ENCODE measurements at places on chromosomes 7 and 10.

GRCh38 chr7:157136372-157136771 is 2.4 kb upstream of the UBE3C start:
- peaks cover 13% of the 10 kb centered on the region for H3K36me3 ChIP-seq
- H3K4me1 ChIP-seq, result peaks cover 17% of the 10 kb centered on the region
- no peak overlapping the region for H3K4me3 ChIP-seq
- H3K27ac ChIP-seq, result peak overlapping the region; percentile 15
- H3K27me3 ChIP-seq, result no peaks in the 10 kb centered on the region

DNA sequence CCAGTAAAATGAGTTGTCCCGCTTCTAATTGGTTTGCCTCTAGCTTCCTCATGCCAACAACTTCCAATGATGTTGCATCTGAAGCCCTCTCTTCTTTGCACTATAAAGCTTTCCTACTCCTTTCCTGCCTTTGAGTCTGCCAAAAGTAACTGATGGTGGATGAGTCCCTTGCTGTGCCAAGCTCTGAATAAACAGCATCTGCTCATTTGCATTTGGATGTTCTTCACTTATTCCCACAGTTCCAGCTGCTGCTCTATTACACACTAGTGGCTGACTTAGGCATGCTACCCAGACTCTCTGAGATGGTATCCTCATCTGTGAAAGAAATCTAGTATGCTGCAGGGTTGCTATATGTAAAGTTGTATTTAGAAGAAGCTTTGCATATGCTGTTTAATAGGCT is 24.9 kb downstream of the SFR1 start:
- no peaks in the 10 kb centered on the region for H3K27me3 ChIP-seq

DNA sequence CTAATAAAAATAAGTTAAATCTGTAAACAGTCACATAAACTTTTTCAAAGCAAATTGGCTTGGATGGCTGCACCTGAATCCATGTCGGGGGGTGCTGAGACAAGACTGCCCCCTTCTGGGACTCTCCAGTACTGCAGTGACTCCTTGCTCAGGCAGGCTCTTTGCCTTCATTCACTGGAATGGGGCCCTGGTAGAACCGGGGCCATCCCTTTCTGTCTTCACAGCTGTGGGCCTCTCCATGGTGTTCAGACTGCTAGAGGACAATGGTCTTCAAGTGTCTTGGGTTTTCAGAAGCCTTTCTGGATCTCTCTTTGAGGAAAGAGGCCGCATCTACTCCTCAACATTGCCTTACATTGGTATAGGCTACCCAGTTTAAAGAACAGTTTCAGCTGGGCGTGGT is 16.1 kb upstream of the IMPDH1 start:
- H3K27me3 ChIP-seq, result no peaks in the 10 kb centered on the region
- H3K4me3 ChIP-seq, result no peak overlapping the region
- H3K27ac ChIP-seq, result no peak overlapping the region
- H3K36me3 ChIP-seq, result no peaks in the 10 kb centered on the region
- DNase-seq, result peak; percentile 91
- peaks cover 2% of the 10 kb centered on the region for H3K4me1 ChIP-seq

DNA sequence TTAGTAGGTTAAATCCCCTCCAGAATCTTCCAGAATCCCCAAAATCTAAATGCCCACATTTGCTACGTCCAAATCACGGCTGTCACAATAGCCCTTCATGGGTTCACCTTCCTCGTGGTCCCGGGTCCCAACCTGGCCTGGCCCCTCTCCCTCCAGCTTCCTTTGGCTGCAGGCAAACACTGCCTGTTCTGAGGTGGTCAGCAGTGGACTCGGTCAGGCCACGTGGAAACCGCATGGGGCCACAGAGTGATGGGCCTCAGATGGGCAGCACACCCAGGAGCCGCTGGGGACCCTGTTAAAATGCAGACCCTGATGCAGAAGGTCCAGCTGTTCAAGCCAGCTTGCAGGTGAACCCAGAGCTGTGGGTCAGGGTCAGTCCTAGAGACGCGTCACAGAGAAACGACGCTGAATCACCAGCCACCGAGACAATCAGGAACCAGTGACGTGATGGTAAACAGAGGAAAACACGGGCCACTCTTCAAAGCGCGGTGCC is 588.6 kb downstream of the DNAJB6 start:
- H3K27me3 ChIP-seq, result peaks cover 4% of the 10 kb centered on the region

DNA sequence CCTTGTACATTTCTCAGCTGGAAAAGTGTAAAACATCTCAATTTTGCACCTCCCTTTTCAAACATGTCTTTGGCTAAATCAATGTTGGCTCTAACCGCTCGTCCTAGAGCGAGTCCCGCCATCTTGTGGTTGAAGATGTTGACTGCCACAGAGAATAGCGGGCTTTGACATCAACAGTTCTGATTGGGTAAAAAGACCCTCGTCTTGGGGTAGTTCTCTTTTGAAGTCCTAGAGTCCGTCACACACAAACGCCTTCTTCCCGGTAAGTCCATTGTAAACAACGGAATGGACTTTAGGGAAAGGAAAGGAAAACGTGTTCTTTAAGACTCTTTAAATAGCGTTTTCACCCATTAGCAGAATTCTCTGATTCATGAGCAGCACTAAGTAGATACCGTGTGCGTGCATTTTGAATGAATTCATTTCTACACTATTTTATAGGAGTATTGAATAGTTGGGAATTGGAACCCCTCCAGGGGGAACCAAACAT is 452 bp upstream of the RPP30 start:
- peak; percentile 57 for DNase-seq
- peaks cover 11% of the 10 kb centered on the region for H3K27me3 ChIP-seq
- peak overlapping the region; percentile 95 for H3K27ac ChIP-seq
- peaks cover 25% of the 10 kb centered on the region for H3K4me1 ChIP-seq

DNA sequence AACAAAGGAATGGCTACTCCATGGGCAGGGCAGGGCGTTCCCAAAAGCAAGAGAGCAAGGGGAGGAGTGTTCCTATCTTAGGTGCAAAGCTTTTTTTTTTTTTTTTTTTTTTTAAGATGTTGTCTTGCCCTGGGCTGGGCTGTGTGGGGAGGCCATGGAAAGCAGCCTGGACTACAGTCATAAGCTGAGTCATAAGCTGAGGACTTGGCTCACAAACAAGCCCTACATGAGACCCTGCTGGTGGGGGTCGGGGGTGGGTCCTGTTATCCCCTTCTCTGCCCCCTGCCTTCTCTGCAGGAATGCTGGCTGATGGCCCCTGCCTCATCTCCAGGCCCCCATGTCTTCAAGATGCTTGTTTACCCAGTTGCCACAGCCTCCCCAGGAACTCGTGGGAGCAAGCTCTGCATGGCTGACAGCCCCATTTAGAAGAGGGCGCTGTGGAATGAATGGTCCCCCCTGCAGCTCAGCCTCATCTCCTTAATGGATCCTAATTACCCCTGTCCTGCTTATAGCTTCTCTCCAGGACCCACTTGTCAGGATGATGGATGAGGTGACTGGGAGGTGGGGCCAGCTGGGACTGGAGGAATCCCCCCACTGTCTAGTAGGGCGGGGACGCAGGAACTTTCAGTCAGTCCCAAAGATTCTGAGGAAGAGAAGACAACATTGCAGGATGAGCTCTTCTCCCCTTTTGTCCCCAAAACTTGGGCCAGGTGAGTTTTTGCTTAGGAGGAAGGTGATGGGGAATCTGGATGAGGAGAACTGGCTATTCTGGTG is 340.8 kb upstream of the PODXL start:
- peak overlapping the region; percentile 25 for H3K4me3 ChIP-seq
- H3K27ac ChIP-seq, result peak overlapping the region; percentile 89
- peaks cover 31% of the 10 kb centered on the region for H3K4me1 ChIP-seq

DNA sequence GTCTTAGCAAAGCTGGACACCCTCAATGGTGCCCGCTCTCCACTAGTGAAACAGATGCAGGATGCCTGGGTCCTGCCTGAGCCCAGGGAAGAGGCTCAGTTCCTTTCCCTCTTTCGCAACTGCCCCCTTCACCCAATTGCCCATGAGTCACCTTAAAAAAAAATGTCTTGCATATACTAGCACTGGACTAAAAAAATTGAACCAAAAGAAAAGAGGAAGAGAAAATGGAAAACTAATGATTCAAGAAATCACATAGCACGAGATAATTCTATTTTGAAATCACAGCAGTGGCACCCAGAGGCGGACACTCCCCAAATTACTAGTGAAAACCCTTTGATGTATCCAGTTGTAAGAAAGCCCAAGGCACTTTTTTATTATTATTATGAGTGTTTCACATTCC is 972.5 kb downstream of the LRMDA start:
- H3K27me3 ChIP-seq, result peaks cover 4% of the 10 kb centered on the region
- no peak overlapping the region for H3K4me3 ChIP-seq
- H3K36me3 ChIP-seq, result peaks cover 13% of the 10 kb centered on the region
- no peak for DNase-seq

- H3K36me3 ChIP-seq, result peaks cover 57% of the 10 kb centered on the region
- H3K4me3 ChIP-seq, result no peak overlapping the region
- H3K4me1 ChIP-seq, result no peaks in the 10 kb centered on the region
Measured at GRCh38 chr10:73763343-73763742, 18.5 kb upstream of the CHCHD1 start.

DNA sequence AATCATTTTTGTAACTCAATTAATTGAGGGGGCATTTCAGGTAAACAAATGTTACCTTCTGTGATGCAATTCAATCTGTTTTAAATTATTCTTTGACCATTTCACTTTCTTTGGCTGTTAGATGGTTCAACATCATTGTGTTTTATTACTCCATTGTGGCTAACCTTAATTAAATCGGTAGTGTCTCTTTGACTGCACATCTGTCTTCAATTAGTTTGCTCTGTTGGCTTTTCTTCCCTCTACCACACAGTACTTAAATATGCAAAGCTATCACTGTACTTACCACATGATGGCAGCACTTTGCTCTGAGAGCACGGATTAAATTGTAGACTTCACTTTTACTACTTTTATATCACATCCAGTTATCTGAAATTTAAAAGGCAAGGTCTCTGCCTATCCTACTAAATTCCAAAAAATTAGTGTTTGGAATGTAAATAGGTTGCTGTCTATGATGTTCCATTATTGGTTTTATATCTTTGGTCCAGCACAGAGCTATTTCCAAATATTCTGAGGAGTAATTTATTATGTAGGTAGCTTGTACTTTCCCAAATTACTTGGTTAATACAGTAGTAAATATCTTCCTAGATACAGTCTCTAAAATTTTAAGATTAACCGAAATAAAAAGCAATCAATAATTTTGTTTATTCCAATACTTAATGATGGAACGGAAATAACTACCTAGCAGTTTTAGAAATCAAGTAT is 352.0 kb downstream of the PCLO start:
- H3K36me3 ChIP-seq, result no peaks in the 10 kb centered on the region
- peaks cover 12% of the 10 kb centered on the region for H3K4me1 ChIP-seq
- no peak overlapping the region for H3K4me3 ChIP-seq

- peak overlapping the region; percentile 93 for H3K4me3 ChIP-seq
- no peak for DNase-seq
- peaks cover 27% of the 10 kb centered on the region for H3K4me1 ChIP-seq
Measured at GRCh38 chr7:108455551-108455997, 662 bp downstream of the NRCAM start.

- H3K27ac ChIP-seq, result no peak overlapping the region
- H3K4me1 ChIP-seq, result peaks cover 30% of the 10 kb centered on the region
- no peak overlapping the region for H3K4me3 ChIP-seq
- H3K27me3 ChIP-seq, result no peaks in the 10 kb centered on the region
Measured at GRCh38 chr7:54112567-54112966, 429.6 kb upstream of the VSTM2A start.

DNA sequence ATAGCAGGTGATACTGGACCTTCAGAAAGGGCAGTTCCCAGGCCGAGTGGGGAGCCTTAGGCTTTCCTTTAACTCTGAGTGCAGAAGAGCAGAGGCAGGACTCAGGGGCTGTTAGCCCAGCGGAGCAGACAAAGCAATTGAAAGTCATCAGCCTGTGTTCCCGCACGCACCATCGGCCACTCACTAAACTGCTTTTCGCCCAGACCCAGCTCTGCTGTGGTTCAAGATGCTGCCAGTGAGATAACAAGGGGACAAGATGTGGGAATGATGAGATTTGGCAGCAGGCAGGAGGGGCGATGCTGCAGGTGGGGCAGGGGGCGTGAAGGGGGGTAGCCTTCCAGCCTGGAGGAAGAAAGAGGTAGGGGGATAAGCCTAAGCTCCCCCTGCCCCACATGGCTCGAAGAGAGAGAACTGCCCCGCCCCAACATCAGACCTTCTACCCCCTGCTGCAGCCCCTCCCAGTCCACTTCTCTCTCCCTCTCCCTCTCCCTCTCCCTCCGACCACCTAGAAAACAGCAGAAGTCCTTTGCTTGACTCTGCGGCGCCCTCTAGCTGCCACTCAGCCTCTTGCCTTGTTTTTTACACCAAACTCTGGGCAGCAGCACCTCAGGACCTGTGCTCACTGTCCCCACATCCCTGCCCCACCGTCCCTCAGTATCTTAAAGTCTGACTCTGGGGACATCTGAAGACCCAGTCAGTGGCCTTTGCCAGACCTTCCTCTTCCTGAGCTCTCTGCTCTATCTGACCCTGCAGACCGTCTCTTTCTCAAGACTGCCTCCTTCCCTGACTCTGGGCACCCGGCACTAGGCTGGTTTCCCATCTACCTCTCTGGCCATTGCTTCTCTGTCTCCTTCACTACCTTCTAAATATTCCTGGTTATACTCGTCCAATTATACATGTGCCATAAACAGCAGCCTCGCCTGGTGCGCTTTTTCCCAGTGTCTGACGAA is 110.5 kb downstream of the C10orf105 start:
- H3K27me3 ChIP-seq, result no peaks in the 10 kb centered on the region
- H3K36me3 ChIP-seq, result no peaks in the 10 kb centered on the region
- H3K27ac ChIP-seq, result no peak overlapping the region
- no peak overlapping the region for H3K4me3 ChIP-seq
- H3K4me1 ChIP-seq, result peaks cover 53% of the 10 kb centered on the region

GRCh38 chr10:110861930-110862649 is 9.6 kb upstream of the PDCD4 start:
- DNase-seq, result no peak
- H3K27me3 ChIP-seq, result no peaks in the 10 kb centered on the region
- H3K4me1 ChIP-seq, result peaks cover 10% of the 10 kb centered on the region
- no peak overlapping the region for H3K27ac ChIP-seq

- no peaks in the 10 kb centered on the region for H3K36me3 ChIP-seq
- peak overlapping the region; percentile 50 for H3K27ac ChIP-seq
- H3K4me3 ChIP-seq, result peak overlapping the region; percentile 92
- peaks cover 62% of the 10 kb centered on the region for H3K4me1 ChIP-seq
Measured at GRCh38 chr10:124742413-124743190, 1.6 kb downstream of the FAM53B start.

DNA sequence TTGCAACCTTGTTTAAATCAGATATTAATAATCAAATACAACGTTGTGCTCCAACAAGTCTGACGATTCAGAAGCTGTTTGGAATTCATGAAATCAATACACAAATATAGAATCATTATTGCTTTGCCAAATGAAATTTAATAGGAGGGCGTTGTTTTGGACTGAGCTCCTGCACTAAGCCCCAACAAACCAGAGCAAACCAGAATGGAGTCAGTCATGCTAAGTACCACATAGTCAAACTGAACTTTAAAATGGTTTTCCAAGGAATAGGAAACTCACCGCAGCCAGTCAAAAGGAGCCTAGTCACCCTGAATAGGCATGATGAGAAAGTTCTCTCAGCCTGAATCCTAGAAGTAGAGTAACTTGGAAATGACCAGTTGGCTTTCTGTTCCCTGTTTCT is 53.7 kb downstream of the HACD1 start:
- H3K27me3 ChIP-seq, result no peaks in the 10 kb centered on the region
- no peak overlapping the region for H3K4me3 ChIP-seq
- no peak for DNase-seq
- no peak overlapping the region for H3K27ac ChIP-seq
- H3K36me3 ChIP-seq, result no peaks in the 10 kb centered on the region

- H3K4me3 ChIP-seq, result peak overlapping the region; percentile 62
- H3K36me3 ChIP-seq, result no peaks in the 10 kb centered on the region
- peaks cover 9% of the 10 kb centered on the region for H3K4me1 ChIP-seq
Measured at GRCh38 chr10:31604096-31604495, 285.1 kb downstream of the ZEB1 start.

- no peak overlapping the region for H3K4me3 ChIP-seq
- no peaks in the 10 kb centered on the region for H3K27me3 ChIP-seq
- no peak overlapping the region for H3K27ac ChIP-seq
- peaks cover 9% of the 10 kb centered on the region for H3K36me3 ChIP-seq
Measured at GRCh38 chr7:68348401-68348800, 1249.9 kb upstream of the AUTS2 start.
